Hematopoietic multipotent progenitor cell treated with erythropoietin and hydrocortisone succinate and interleukin-3 and kit ligand, for 4 days (in vitro differentiated cells): ENCODE measurements at places on chromosomes 1 and 21.

GRCh38 chr1:162498496-162498810 lies 835 bp downstream of the UHMK1 start:
- DNase-seq = peak; percentile 45

GRCh38 chr21:41707231-41707959 lies 59.5 kb downstream of the RIPK4 start:
- DNase-seq = no peak

DNA sequence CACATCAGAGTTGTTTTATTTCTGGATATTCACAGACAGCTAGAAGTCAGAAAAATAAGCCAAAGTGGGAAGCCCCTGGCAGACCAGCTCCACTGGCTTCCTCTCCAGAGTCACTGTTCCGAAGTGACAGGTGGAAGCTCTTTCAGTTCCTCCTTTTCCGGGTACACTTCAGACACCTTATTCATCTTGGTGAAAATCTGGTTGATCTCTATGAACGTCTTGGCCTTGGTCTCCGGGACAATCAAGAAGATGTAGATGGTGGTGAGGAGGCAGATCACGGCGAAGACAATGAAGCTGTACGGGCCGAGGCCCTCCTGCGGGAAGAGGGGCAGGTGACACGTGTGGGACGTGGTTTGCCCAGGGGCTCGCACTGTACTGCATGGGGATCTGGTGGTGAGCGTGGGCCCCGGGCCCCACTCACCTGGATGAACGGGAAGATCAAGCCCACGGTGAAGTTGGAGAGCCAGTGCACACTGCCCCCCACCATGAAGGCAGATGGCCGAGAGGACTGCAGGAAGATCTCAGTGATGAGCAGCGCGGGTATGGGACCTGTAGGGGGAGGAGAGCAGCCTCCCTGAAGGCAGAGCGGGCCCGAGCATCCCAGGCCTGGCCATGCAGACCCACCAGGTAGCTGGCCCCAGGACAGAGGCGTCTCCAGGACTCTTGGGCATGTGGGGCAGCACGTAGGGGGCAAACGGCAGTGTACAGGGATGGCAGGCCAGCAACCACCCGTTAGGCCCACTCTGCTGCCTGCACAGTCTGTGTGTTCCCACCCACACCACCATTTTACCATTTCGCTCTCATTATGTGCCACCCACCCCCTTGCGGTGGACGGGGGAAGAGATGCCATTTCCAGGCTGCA lies 11.5 kb upstream of the SLC2A7 start:
- no peak for DNase-seq

- DNase-seq = peak; percentile 16
Measured at GRCh38 chr21:29423099-29423870, 124.6 kb downstream of the BACH1 start.

DNA sequence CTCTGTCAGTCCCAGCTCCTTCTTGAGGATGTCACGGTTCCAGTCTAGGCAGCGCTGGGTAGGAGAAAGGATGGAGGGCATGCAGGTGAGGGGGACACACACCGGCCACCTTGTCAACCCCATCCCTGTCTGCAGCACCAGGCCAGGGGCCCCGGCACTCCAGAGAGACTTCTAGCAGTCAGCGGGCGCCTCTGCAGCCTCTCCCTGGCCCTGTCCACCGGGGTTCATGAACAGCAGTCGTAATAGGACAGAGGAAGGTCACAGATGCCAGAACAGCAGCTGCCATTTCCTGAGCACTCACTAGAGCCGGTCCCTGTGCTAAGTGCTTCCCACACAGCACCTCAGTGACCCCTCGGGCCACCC lies 16.3 kb upstream of the SDHB start:
- no peak for DNase-seq

DNA sequence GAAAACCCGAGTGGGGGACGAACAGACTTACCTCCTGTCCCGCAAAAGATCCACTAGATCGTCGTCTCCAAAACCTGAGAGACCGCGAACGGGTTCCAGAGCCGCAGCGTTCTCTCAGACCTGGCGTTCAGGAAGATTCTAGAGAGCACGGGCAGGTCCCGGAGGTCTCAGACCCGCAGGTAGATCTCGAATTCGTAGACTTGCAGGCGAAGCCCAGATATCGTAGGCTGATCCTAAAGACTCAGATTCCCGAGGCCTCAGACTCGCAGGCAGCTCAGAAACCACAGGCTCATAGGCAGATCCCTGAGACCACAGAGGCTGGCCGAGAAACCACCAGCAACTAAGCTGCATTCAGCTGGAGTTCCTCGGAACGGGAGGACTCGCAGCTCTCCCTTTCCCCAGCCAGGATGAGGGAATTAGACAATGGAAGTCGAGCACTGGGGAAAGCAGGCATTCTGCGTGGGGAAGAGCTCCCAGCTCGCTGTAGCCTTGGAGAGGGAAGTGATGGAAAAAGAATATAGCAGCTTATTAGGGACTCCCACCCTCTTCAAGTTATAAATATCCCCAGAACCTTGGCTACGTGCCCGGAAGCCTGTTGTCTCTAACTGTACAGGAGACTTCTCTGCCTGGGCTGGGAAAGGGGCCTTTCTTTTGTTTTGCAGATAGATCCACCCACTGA lies at the start of gene ZNF436:
ZNF436 (minus strand) TSS at position 502 of the 679 bp plus-strand sequence. CDS start 1,831 bp downstream, outside the sequence.
- peak; percentile 96 for DNase-seq

- DNase-seq = peak; percentile 67
Measured at GRCh38 chr21:44919913-44920693, 596 bp downstream of the ITGB2 start.

- no peak for DNase-seq
Measured at GRCh38 chr1:99456536-99456935, 189.4 kb upstream of the PALMD start.

GRCh38 chr1:216464489-216464888 lies 41.2 kb upstream of the USH2A start:
- DNase-seq = no peak

- no peak for DNase-seq
Measured at GRCh38 chr1:177305040-177306018, 134.6 kb downstream of the BRINP2 start.

DNA sequence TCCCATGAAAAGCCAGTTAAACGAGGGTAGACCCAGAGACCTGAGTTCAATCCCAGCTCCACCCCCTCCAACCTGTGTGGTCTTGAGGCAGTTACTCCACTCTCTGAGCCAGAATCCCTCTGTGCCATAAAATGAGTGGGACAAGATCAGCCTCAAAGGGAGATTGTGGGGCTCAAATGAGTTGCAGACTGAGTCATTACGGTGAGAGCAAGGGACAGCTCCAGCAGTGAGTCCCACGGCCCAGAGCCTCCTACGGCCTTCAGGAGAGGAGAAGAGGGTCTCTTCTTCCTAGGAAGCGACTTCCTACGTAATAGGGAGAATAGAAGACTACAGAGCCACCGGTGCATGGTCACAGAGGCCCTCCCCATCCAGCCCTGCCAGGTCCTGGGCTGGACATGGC lies 6.7 kb upstream of the CAMK2N1 start:
- no peak for DNase-seq

- DNase-seq = peak; percentile 71
Measured at GRCh38 chr1:205248793-205249601, 21.3 kb downstream of the TMCC2 start.
